ENCODE measurements at places on chromosomes 3 and 15.

- DNase-seq: no peak
Measured at GRCh38 chr3:107411779-107412178, 34.5 kb downstream of the CCDC54 start.

GRCh38 chr3:15778332-15778858 is 19.4 kb downstream of the ANKRD28 start:
- no peak for DNase-seq

DNA sequence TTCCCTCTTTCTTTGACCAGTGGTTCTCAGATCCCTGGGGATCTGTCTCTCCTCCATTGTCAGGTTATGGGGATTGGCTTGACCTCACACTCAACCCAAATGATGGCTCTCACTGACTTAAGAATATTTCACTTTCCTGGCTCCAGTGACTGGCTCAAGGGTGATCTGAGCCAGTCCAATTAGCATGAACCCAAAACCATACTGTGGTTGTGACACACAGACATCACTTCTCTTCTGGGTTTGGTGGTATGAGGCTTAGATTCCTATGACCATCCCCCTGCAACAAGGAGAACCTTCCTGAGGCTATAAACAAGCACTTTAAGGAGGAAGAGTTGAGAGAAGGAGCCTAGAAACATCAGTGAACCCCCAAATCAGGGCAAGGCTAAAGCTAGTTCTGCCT is 85.8 kb downstream of the KCNAB1 start:
- no peak for DNase-seq

- DNase-seq: no peak
Measured at GRCh38 chr3:161413127-161413854, 42.0 kb upstream of the SPTSSB start.

- no peak for DNase-seq
Measured at GRCh38 chr15:39582286-39582976, 1.6 kb downstream of the THBS1 start.

Data from T-cell (primary cell).